CD4-positive, alpha-beta memory T cell (primary cell): ENCODE measurements at places on chromosomes 3 and 15.

GRCh38 chr3:12586403-12586802 is 29.5 kb downstream of the MKRN2 start:
- H3K4me3 ChIP-seq, result no peak overlapping the region
- no peaks in the 10 kb centered on the region for H3K4me1 ChIP-seq
- H3K27ac ChIP-seq, result no peak overlapping the region
- DNase-seq, result no peak
- H3K27me3 ChIP-seq, result no peaks in the 10 kb centered on the region
- H3K36me3 ChIP-seq, result peaks cover 69% of the 10 kb centered on the region

DNA sequence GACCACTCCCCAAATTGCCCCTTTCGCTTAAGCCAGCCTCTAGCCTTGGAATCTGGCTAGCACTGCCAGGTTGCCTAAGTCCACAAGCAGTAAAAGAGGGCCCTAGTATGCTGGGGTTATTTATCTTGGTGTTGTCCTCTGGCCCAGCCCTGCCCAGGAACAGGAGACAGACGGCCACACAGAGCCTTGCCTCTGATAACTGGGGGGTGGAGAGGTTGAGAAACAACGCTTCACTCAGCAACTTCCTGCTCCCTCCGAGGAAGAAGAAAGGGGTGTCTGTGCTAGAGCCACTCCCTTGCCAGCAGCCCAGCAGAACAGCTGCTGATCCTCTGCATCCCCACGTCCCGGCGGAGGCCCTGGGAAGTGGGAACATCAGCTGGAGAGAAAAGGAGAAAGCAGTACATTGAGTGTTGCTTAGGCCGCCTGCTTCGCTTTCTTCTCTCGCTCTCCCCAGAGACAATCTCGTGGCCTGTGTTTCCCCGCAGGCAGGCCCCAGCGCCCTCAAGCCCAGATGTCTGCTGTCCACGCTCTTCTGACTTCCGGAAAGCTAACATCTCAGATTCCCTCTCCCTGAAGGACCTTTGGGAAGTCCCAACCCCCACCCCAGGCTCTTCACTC is 22.6 kb upstream of the C3orf70 start:
- H3K36me3 ChIP-seq, result no peaks in the 10 kb centered on the region
- no peaks in the 10 kb centered on the region for H3K27me3 ChIP-seq
- no peaks in the 10 kb centered on the region for H3K4me1 ChIP-seq
- H3K4me3 ChIP-seq, result no peak overlapping the region

DNA sequence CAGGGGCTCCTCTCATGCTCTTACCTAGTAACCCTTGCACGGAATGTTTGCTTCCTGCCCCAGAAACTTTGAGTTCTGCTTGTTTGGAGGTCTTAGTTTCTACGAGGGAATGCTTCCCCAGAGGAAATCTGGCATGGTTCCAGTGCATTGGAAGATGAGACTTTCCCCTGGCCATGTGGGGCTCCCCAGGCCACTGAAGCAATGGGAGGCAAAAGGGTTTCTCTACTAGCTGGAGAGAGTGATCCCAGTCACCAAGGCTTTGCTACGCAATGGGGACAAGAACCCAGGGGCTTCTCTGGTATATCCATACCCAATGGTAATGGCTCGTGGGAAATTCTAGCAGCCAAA is 44.2 kb upstream of the RPL32 start:
- H3K4me3 ChIP-seq, result no peak overlapping the region
- peaks cover 11% of the 10 kb centered on the region for H3K4me1 ChIP-seq
- H3K36me3 ChIP-seq, result no peaks in the 10 kb centered on the region
- no peak overlapping the region for H3K27ac ChIP-seq

- H3K36me3 ChIP-seq, result no peaks in the 10 kb centered on the region
- H3K27ac ChIP-seq, result no peak overlapping the region
- H3K4me3 ChIP-seq, result no peak overlapping the region
- H3K27me3 ChIP-seq, result no peaks in the 10 kb centered on the region
These were observed 18.2 kb downstream of the FOXP1 start for GRCh38 chr3:71565316-71565715.
